Cardiac septum (tissue), 1 donor: ENCODE measurements at places on chromosomes 3 and 15. TPM values are rescaled to one million over a fixed set of nuclear protein-coding genes. Genes with fewer than 3 reads are reported as not detected.

ITPKA gene
- total RNA-seq: 1.0 TPM

ANKRD63 gene
- total RNA-seq: not detected

DNA sequence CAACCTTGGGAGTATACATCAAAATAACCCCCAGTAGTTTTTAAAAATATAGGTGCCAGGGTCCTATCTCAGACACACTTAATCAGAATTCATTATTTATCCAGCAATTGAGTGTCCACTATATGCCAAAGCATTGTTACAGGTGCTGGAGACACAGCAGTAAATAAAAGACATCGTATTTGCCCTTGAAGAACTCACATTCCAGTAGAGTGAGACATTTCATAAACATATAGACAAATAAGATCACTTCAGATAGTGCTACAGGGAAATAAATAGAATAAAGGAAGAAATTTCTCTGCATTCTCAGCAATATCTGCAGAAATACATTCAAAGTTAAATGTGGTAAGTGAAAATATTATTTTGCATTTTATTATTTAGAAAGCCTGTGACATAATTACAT, 34.1 kb upstream of the ANKRD28 start:
- no peak for DNase-seq

GRCh38 chr15:89665449-89666181, 10.3 kb upstream of the KIF7 start:
- peak; percentile 79 for DNase-seq

- no peak for DNase-seq
These were observed 182.5 kb downstream of the TPRG1 start for GRCh38 chr3:189353988-189354889.

DNA sequence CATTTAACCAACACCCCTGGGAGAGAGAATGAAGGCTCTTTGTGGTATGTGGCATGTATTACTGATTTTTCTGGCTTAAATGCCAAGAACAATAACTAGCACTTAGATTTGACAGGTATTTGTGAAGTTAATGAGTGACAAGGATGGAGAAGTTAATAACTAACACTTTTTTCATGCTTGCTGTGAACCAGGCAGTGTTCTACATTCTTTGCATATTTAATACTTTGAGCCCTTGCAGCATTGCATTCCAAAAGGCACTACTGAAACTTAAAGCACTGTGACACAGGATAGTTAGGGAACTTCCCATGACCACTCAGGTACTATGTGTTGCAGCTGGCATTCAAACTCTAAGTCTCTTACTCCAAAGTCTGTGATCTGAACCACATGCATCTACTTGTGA, 650.6 kb downstream of the ZPLD1 start:
- DNase-seq: no peak

GRCh38 chr15:68300115-68300940, 22.8 kb downstream of the FEM1B start:
- no peak for DNase-seq

DNA sequence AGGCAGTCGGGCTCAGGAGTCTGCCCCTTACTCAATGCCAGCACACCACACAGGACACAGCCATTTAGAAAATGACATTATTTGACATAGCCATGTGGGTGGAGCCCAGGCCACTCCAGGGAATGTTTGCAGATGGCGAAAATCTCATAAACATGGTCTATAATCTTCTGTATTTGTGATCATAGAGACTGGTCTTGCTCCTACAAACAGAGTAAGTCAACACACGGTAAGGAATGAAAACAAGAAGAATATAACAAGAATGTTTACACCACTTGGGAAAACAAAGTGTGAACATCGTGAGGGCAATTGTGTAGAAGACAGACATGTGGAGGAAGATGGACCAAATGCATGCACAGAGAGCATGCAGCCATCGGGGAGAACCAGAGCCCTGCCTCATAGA, 68.2 kb downstream of the SEMA5B start:
- DNase-seq: no peak

DNA sequence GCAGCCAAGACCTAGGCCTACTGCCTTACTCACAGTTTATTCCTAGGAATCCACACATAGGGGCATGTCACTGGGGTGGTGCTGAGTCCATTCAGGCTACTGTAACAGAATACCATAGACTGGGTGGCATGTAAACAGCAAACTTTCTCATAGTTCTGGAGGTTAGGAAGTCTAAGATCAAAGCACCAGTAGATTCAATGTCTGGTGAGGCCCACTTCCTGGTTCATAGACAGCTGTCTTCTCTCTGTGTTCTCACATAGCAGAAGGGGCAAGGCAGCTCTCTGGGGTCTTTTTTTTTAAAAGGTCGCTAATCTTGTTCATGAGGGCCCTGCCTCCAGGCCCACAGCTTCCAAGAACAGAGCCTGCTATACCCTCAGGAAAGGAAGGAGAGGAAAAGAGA, 113.9 kb upstream of the MANF start:
- no peak for DNase-seq
